ENCODE measurements at places on chromosomes 2 and 18. TPM values are rescaled to one million over a fixed set of nuclear protein-coding genes. Genes with fewer than 3 reads are reported as not detected.

GRCh38 chr2:201827621-201828020 lies 21.3 kb downstream of the CDK15 start:
- H3K27me3 ChIP-seq = no peaks in the 10 kb centered on the region
- H3K4me3 ChIP-seq = no peak overlapping the region
- H3K4me1 ChIP-seq = peaks cover 20% of the 10 kb centered on the region
- H3K27ac ChIP-seq = no peak overlapping the region
- no peaks in the 10 kb centered on the region for H3K36me3 ChIP-seq
- no peak for DNase-seq

GRCh38 chr18:57585421-57585820 lies 1.1 kb downstream of the FECH start:
- H3K4me3 ChIP-seq = peak overlapping the region; percentile 81
- H3K4me1 ChIP-seq = peaks cover 16% of the 10 kb centered on the region
- H3K27me3 ChIP-seq = no peaks in the 10 kb centered on the region

GRCh38 chr2:59702026-59702425 lies 851.4 kb downstream of the BCL11A start:
- no peak overlapping the region for H3K4me3 ChIP-seq
- no peak for DNase-seq
- H3K4me1 ChIP-seq = no peaks in the 10 kb centered on the region
- no peaks in the 10 kb centered on the region for H3K36me3 ChIP-seq

GRCh38 chr2:233689031-233689430 lies 3.7 kb upstream of the UGT1A6 start:
- no peaks in the 10 kb centered on the region for H3K36me3 ChIP-seq
- H3K27me3 ChIP-seq = no peaks in the 10 kb centered on the region
- H3K27ac ChIP-seq = no peak overlapping the region
- no peak for DNase-seq

The OSBPL6 gene
- 0.03 TPM for total RNA-seq

The TMEM198 gene
- total RNA-seq = 0.03 TPM

All from SJSA1 (cell line).